ENCODE measurements at places on chromosomes 5 and 9.

GRCh38 chr5:59548807-59549357, 344.6 kb downstream of the PDE4D start:
- DNase-seq, result peak; percentile 30

DNA sequence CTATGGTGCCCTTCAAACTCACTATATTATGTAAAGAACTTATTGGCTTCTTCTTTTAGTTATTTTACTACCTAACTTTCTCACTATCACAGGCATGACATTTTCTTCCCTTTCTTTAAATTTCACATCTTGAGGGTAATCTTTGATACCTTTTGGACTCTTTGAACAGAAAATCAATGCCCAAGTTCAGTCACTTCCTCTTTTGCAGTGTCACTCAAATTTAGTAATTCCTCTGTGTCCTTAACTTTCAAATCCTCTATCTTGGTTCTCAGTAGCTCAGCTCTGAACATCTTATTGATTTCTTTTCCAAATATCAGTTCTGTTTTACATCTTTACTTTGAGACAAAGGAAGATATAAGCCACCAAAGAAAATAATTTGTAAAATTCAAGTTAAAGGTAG, 25.5 kb downstream of the CNTLN start:
- DNase-seq, result no peak

DNA sequence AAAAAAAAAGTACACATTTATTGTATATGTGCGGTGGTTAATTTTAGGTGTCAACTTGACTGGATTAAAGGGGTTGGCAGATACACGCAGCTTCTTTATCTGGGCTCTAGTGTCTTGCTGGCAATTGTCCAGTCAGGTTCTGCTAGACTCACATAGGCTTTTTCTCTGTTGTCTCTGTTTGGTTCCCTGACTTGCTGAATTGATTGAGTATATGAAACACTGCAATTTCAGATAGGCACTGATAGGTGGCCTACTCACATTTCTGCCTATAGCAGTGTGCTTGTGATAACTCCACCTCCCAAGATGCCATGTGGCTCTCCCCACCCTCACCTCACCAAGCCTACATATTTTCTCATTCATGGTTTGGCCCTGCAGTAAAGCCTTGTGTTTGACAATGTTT, 52.5 kb downstream of the AOPEP start:
- no peak for DNase-seq

- DNase-seq, result no peak
Measured at GRCh38 chr9:104856413-104856941, 71.5 kb downstream of the ABCA1 start.

DNA sequence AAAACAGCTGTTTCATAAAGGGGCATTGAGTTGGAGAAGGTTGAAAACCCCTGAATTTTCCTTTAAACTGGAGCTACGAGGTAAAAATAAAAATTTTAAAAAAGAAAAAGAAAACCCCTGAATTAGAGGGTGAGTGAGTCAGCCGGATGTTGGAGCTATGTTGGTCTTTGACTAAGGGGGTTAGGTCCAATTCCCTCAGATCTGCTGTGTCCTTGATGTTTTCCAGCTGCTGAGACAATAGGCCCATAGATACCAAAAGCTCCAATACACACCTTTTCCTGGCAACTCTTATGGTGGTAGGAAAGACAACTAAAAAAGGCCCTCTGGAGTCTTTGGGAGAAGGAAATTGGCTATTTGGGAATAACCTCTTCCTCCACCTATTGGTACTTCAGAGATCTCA, 79.4 kb upstream of the SAP30L start:
- DNase-seq, result no peak

GRCh38 chr5:142680605-142681259, 5.2 kb downstream of the FGF1 start:
- no peak for DNase-seq

- no peak for DNase-seq
Measured at GRCh38 chr9:5841771-5842573, 9.1 kb upstream of the ERMP1 start.

DNA sequence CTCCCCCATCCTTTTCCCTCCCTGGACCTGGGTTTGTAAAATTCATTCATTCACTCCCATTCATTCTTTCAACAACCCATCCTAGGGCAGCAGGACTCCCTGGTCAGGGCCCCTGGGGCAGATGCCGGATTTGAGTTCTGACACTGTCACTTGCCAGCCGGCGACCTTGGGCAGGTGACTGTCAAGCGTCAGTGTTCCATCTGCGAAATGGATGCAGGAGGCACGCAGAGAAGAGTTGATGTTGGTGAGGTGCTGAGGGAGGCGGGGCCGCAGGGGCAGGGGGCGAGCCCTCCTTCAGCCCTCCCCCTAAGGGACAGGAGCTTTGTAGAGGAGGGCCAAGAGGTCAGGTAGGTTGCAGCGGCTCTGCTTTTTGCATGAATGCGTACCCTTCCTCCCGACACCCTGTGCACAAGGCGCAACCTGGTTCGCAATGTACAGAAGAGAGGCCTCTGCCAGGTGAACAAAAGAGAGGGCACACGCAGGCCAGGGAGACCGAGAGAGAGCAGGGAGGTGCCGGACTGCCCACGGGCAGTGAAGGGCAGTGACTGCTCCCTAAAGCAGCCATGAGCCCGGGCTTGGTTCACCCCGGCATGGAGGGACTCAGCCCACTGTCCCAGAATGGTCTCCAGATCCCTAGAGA, 128.1 kb downstream of the BARX1 start:
- no peak for DNase-seq

- DNase-seq, result no peak
Measured at GRCh38 chr5:172559004-172559932, 81.8 kb upstream of the NEURL1B start.

Data from NCI-H2227 treated with DMSO at 0.1 percent for 48 hours (cell line).